HT1080 (cell line): ENCODE measurements at places on chromosomes 12 and 14. TPM values are rescaled to one million over a fixed set of nuclear protein-coding genes. Genes with fewer than 3 reads are reported as not detected.

- DNase-seq = no peak
These were observed 179.2 kb upstream of the RTL1 start for GRCh38 chr14:101082436-101083384.

GRCh38 chr12:101111441-101111840 lies 98.6 kb downstream of the SLC5A8 start:
- no peak for DNase-seq

ADAMTS20 gene
- 0.03 TPM in 1 of 2 replicates, not detected in the other for total RNA-seq

GRCh38 chr14:62364800-62365280 lies 602.6 kb downstream of the SNAPC1 start:
- no peak for DNase-seq

TPH2 gene
- total RNA-seq = not detected in 2 replicates

- DNase-seq = no peak
These were observed 61.3 kb downstream of the KITLG start for GRCh38 chr12:88518863-88519403.

DNA sequence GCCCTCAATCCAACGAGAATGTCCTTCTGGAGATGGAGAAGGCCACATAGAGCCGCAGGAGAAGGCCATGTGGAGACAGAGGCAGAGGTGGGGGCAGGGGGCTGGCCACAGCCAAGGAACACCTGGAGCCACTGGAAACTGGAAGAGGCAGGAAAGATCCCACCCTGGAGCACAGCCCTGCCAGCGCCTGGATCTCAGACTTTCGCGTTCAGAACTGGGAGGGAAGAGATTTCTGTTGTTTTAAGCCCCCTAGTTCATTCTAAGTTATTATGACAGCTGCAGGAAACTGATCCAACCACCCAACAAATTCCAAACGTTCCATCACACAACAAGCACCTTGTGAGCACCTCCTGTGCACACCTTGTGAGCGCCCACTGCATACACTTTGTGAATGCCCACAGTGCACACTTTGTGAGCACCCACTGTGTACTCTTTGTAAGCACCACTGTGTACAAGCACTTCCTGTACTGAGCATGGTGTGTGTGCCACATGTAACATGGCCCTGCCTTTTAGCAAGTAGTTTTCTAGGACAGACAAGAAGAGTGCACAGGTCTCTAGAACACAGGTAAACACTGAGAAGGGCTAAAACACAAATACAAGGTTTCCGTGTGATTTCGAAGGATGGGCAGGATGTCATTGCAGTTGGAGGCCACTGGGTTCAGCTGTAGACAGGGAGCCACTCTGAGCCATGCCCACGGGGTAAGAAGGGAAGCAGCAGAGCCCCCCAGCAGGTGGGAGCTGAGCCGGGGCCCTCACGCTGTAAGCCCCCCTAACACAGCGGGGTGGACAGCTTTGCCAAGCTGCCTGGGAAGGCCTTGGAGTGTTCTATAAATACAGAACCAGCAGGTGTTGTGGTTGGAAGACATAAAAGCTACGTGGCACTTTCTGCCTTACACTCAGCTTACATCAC lies 15.4 kb downstream of the RIMBP2 start:
- DNase-seq = no peak

STAB2 gene
- not detected in 2 replicates for total RNA-seq

- DNase-seq = no peak
These were observed 105.4 kb upstream of the NAP1L1 start for GRCh38 chr12:76189851-76190250.

DNA sequence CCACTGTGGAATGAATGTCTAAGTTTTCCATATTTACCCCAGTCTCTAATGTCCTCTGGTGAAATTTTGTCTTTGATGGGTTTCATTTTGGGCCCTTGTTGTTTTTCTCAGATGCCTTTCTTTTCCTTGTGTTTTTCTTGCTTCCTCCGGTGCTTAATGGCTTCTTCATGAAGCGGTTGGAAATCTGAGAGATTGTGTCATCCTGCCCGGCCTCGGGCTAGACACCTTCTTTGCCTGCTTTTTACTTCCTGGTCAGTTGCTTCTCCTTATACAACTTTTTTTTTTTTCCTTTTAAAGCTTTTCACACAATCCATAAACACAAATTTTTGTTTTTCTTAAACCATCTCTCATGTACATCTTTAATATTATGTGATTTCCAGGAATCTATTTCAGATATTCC lies 7.1 kb downstream of the ETV6 start:
- no peak for DNase-seq

- peak; percentile 66 for DNase-seq
These were observed at the start of gene NUAK1 for GRCh38 chr12:106138633-106139421. Gene NUAK1, minus strand, starts transcription at chr12:106138954. Its CDS starts 301 bp downstream, at chr12:106138653.

DCAF4 gene
- total RNA-seq = 9.5 and 19.3 TPM in 2 replicates

DNA sequence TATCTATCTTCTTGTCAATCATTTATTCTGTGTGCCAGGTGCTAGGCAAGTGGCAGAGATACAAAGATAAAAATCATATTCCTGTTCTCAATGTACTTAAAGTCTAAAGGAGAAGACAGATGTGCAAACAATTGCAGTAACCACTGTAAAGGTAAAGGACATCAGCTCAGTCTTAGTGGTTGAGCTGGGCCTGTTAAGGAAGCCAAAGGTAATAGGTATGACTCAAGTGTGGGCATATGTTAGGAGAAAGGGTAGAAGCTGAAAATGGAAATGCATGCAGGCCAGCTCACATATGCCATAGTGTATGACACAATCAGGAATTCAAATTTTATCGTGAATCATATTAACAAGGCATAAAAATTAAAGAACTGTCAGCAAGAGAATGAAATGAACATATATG lies 49.8 kb downstream of the FAR2 start:
- no peak for DNase-seq

SYT1 gene
- 0.10 and 0.63 TPM in 2 replicates for total RNA-seq

- DNase-seq = no peak
These were observed 51.9 kb downstream of the SUSD6 start for GRCh38 chr14:69663300-69663643.

- no peak for DNase-seq
These were observed 145.6 kb upstream of the NCOR2 start for GRCh38 chr12:124713041-124713435.

GRCh38 chr12:121580959-121581685 lies at the start of gene KDM2B:
Gene KDM2B, minus strand, starts transcription at chr12:121581023. Its CDS starts 112 bp downstream, at chr12:121580911.
- no peak for DNase-seq

DNA sequence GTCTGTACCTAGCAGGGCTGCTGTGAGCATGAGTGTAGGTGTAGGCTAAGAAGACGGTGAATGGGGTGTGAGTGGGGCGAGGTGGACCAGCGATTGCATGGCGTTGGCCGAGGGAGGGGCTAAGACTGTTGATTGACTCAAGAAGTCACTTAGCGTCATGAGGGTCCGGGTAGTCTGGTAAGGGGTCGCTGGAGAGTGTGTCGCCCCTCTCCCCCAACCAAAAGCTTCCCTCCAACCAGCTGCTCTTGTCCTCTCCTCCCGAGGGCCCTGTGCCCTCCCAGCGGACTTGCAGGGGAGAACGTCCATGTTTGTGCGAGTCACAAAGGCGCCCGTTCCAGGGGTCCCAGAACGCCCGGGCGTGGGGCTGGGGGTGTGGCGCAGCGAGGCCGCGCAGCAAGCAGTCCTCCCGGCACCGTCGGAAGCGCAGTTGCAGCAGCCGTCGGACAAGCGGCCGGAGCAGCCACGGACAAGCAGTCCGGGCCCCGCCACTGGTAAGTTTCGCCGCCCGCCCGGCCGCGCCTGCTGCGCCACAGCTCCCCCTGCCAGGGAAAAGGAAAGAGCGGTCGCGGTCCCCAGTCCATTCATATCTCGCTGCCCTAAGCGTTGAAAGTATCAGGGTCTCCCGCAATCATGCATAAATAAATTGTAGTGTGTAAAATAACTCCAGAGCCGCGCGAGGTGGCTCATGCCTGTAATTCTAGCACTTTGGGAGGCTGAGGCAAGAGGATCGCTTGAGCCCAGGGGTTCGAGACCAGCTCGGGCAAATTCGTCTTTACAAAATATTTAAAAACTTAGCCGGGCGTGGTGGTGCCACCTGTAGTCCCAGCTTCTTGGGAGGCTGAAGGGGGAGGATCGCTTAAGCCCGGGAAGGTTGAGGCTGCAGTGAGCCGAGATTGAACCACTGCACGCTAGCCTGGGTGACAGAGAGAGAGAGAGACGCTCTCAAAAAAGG lies at the start of gene CCDC63:
Gene CCDC63, plus strand, starts transcription at position 373 of the 952 bp plus-strand sequence. CDS start 5,968 bp downstream, outside the sequence.
- DNase-seq = no peak

SCNN1A gene
- 0.11 and 1.8 TPM in 2 replicates for total RNA-seq

TESPA1 gene
- total RNA-seq = 2.6 and 4.5 TPM in 2 replicates

GRCh38 chr12:54193434-54193833 lies 4.6 kb upstream of the SMUG1 start:
- no peak for DNase-seq

- DNase-seq = peak; percentile 34
These were observed 19.1 kb downstream of the RPAP3 start for GRCh38 chr12:47686645-47687240.

- DNase-seq = no peak
These were observed 42.9 kb downstream of the WNK1 start for GRCh38 chr12:795305-795704.

KCNH3 gene
- 4.7 and 5.2 TPM in 2 replicates for total RNA-seq

ANG gene
- total RNA-seq = 0.33 and 0.77 TPM in 2 replicates

DNA sequence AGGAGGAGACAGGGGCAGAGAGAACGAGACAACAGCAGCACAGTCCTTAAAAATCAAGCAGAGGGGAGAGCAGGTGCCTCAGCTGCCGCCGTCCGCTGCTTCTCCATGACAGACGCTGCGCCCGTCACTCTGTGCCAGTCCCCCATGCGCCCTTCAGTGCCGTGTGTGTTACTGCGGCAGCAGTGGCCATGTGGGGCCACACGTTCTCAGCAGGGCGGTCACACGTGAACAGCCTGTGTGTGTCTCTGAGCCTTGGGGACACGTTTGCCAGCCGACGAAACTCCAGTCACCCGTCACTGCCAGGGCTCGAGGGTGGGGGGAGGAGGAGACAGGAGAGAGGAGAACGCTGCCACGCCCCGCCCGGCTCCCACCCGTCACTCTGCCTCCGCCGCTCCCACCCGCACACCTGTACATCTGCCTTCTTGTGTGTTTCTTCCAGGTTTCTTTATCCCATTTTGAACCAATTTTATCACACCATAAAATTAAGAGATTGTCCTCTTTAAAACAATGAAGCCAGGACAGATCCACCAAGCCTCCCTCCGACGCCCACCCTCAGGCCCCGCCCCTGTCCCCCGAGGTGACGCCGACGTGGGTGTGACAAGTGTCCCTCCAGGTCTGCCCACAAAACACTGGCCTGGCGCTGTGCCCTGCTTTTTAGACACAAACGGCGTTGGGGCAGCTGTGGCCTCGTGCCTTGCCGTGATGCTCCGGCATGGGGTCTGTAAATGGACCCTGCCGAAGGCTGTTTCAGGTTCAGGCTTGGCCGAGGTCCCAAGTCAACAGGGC lies 58.2 kb downstream of the GALNT9 start:
- DNase-seq = no peak

GRCh38 chr12:115294453-115295133 lies 610.6 kb upstream of the TBX3 start:
- DNase-seq = peak; percentile 34

DNA sequence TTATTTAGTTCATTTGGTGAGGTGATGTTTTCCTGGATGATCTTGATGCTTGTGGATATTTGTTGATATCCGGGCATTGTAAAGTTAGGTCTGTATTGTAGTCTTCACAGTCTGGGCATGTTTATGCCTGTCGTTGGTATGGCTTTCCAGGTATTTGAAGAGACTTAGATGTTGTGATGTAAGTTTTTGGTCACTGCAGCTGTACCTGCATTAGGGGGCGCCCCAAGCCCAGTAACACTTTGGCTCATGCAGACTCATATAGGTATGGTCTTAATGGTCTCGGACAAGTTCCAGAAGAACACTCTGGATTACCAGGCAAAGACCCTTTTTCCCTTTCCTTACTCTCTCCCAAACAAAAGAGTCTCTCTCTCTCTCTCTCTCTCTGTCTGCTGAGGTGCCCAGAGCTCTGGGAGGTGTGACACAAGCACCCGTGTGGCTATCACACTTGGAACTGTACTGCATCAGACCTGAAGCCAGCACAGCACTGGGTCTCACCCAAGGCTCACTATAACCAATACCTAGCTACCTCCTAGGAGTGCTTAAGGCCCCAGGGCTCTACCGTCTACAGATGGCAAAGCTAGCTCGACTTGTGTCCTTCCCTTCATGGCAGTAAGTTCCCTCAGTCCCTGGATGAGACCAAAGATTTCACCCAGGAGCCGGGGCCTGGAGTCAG lies 425.8 kb upstream of the ATXN7L3B start:
- peak; percentile 42 for DNase-seq

GRCh38 chr14:100037353-100037752 lies 27.9 kb upstream of the EVL start:
- no peak for DNase-seq

DNA sequence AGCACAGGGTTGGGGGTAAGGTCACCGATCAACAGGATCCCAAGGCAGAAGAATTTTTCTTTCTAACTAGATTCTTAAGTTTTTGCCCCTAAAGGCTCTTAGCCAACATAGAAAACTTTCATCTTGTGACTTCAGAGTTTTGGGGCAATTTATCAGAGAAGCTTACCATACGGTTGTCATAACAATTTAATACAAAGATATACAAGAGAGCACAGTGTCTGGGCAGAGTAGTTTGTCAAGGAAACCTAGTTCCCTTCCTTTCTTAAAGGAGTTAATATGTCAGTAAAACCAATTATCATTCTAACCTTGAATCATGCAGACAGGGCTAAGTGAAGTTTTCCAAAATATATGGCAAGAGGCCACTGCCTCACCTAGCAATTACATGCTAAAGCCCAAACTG lies 18.4 kb downstream of the NR2C1 start:
- no peak for DNase-seq

ANKRD33 gene
- total RNA-seq = not detected in 2 replicates

- peak; percentile 7 for DNase-seq
These were observed 187.1 kb upstream of the FAR2 start for GRCh38 chr12:28961948-28962384.

DNA sequence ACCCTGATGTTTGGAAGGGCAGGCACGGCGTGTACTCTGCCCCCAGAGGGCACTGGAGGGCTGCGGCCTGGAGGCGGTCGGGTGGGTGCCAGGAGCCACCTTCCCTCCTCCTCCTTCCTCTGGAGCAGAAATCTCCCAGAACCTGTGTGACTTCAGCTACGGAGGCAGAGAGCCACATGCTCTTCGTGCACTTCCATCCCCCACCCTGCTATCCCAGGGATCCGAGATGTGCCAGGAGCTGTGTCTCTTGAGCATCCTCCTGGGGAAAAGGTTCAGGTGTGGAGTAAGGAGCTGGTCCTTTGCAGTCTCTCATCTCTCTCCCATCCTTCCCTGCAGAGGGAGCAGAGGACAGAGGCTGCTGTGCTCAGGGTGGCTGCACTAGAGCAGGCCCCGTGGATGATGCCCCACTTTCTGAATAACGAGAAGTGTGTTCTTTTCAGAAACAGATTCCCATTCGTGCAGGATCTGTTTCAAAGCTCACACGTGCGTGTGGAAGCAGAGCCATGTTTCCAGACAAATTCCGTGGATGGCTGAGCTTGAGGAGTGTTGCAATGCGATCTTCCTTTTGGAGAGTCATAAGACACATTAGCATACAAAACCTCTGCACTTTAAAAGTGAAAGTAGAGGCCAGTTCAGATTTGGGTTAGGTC lies 162.9 kb downstream of the ADGRD1 start:
- DNase-seq = no peak

GRCh38 chr12:69059465-69060457 lies 126.8 kb upstream of the CPM start:
- DNase-seq = peak; percentile 98
